Stimulated activated CD4-positive, alpha-beta T cell treated with anti-CD3 and anti-CD28 coated beads, Interleukin-1b, Interleukin-23, amount 100 ng/mL, for 48 hours (primary cell): ENCODE measurements at places on chromosomes 13 and 19.
A peak's percentile ranks its signal among the peaks of the same experiment; 100 is the strongest.

GRCh38 chr13:34037636-34038540 lies 219.9 kb downstream of the RFC3 start:
- DNase-seq: no peak

- no peak for DNase-seq
These were observed 700 bp downstream of the ZNF816 start for GRCh38 chr19:52961981-52962380.

DNA sequence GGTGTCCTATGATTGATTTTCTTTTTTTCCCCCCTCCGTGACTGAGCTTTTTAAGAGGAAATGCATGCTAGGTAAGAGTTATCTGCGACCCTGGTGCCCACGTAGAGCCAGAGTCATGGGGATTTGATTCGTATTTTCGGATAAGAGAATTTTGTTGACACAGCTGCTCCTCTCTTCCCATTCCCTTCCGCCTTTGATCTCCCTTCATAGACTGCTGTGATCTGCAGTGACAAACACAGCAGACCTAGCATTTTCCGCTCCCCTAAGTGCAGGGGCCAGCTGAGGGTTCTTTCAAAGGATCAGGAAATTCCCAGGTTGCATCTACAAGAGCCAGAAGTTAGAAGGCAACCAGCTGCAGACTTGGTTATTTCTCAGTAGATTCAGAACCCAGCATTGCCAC lies 70.5 kb downstream of the ZNF568 start:
- no peak for DNase-seq

DNA sequence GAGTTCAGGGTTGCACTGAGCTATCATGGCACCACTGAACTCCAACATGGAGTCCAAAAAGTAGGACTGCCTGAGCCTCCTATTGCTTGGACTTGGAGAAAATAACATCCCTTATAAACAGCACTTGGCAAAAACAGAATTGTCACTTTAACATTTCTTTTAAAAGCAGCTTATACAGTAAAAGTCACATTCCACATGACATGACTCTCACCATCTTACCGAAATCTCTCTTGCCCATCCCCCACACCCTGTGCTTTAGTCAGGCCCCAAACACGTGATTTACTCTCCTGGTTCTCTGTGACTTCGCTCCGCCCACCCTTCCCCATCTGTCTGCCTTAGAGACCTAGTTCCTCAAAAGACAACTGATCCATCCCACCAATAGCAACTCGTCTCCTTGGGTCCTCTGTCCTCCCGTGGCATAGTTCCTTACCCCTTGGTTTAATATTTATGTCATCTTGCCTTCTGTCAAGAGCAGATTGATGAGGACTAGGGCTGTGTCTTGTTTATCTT lies 4.6 kb downstream of the SAFB start:
- DNase-seq: peak; percentile 63

DNA sequence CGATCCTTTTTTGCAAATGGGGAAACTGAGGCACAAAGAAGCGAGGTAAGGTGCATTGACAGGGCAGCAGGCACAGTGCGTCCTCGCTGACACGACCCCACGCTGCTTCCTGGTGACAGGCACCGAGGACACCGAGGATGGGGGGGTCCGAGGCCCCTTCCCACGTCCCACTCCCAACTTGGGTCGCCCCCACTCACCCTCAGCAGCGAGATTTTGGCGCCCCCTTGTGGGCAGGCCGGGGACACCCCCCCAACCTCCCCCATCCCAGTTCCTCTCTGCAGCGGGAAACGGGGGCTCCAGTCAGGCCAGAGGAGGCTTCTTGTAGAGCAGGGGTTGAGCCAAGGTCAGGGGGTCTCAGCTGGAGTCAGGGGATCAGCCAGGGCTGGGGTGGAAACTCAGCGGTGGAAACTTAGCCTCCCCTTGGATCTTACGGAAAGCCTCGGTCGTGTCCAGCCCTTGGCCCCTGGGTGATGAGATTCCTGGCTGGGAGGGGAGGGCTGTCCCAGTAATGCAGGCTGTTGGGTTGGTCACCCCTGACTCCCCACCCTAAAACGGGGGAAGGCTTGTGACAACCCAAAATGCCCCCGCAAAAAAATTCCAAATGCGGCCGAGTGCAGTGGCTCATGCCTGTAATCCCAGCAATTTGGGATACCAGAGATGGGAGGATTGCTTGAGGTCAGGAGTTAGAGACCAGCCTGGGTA lies 8.2 kb downstream of the SMIM24 start:
- peak; percentile 30 for DNase-seq
